GF-D8 (cell line): ENCODE measurements at places on chromosomes 6 and 20.

- no peak for DNase-seq
Measured at GRCh38 chr6:161169696-161170095, 104.2 kb downstream of the AGPAT4 start.

- no peak for DNase-seq
Measured at GRCh38 chr6:17477356-17477755, 84.0 kb downstream of the CAP2 start.

GRCh38 chr6:137722749-137723272, 144.2 kb upstream of the TNFAIP3 start:
- no peak for DNase-seq

- DNase-seq, result no peak
Measured at GRCh38 chr6:84501315-84501714, 263.1 kb downstream of the TBX18 start.

DNA sequence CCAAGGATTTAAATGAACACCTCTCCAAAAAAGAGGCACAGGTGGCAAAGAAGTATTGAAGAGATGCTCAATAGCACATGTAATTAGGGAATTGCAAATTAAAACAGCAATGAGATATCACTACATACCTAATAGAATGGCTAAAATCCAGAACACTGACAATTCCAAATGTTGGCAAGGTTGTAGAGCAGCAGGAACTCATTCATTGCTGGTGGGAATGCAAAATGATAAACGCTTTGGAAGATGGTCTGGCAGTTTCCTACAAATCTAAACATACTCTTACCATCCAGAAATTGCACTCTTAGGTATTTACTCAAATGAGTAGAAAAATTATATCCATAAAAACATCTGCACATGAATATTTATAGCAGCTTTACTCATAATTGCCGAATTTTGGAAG, 17.0 kb downstream of the CD93 start:
- no peak for DNase-seq

- DNase-seq, result peak; percentile 27
Measured at GRCh38 chr6:39302669-39303424, 11.4 kb downstream of the KCNK17 start.

GRCh38 chr6:32922083-32922482, 18.7 kb downstream of the HLA-DMB start:
- DNase-seq, result no peak

DNA sequence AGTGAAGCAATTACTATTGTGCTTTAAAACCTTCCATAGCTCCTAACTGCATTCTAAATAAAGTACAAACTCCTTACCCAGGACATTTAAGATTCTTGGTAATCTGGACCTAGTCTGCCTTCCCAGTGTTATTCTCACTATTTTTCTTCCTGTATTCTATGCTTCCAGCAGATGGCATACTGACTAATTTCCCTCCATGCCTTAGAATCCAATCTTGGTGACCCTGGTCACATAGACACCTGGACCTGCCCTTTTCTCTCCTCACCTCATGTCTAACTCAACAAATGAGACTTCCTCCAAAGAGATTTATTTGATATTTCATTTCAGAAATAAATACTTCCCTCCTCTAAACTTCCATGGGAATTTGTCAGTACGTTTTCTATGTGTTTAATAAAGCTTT, 25.8 kb downstream of the ROS1 start:
- DNase-seq, result no peak

DNA sequence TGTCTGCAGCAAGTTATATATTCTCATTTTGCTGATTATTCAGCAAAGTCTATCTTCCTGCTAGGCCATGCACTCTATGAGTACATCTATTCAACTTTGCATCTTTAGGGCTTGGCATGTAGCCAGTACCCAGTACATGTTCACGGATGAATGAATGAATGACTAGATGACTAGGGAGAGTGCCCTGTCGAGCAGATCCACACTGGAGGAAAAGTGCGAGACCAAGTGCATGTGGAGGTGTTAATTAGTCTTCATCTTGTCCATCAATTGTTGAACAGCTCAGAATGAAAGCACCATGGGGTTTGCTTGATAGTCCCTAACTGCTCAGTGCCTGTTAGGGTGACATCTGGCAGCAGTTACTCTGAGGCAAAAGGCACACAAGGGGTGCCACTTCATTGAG, 30.4 kb downstream of the TM9SF4 start:
- no peak for DNase-seq

- no peak for DNase-seq
Measured at GRCh38 chr6:111652156-111652555, 46.5 kb upstream of the TRAF3IP2 start.

DNA sequence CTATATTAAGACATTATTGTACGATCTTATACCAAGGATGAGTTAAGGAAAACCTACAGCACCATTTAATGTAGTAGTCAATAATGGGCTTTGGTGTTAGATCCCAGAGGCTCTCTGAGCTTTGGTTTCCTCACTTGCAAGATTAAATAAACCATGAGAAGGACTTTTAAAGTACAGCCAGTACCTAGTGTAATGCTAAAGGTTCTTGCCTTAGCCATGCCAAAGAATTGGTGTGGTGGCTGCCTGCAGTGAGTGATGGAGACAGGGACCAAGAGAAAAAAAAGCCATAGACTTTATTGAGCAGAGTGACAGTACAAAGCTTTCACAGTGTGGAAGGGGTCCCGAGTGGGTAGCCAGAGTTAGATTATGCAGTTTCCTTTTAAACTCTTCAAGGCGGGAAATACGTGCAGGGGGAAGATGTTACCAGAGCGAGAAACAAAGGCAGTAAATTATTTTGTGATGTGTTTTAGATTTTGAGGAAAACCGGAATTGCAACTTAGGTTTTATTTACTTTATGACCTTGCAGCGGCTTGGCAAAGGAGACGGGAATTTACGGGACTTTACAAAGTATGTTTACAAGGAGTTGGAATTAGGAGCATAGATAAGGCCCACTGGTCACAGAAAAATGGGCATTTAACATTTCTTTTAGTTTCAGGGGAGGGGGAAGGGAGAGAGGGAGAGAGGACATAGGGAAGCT, 100.4 kb downstream of the MYO6 start:
- no peak for DNase-seq

DNA sequence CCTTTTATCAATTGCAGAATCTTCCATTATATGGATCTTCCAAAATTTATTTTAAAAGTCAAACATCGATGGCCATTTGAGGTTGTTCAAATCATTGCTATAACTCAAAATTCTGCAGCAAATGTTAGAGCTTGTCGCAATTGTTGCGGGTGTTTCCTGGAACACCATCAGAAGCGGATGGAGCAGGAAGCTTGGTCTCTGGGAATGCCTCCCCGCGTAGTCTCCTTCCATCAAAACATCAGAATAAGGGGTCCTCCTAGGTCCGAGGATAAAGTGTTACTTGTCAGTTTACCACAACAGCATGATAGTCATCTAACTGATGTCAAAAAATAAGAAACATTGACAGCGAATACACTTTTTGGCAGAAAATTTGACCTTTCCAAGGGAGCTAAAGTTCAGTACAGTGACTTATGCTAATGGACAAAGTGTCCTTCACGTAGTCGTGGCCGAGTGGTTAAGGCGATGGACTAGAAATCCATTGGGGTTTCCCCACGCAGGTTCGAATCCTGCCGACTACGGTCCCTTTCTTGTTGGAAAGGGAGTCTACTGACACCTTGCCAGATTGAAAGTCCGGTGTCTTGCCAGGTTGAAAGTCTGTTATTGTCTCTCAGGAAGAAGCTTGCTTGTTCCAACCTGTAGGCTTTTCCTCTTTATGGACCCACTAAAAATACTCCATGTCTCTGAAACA, 59.0 kb upstream of the ZNF184 start:
- DNase-seq, result no peak

DNA sequence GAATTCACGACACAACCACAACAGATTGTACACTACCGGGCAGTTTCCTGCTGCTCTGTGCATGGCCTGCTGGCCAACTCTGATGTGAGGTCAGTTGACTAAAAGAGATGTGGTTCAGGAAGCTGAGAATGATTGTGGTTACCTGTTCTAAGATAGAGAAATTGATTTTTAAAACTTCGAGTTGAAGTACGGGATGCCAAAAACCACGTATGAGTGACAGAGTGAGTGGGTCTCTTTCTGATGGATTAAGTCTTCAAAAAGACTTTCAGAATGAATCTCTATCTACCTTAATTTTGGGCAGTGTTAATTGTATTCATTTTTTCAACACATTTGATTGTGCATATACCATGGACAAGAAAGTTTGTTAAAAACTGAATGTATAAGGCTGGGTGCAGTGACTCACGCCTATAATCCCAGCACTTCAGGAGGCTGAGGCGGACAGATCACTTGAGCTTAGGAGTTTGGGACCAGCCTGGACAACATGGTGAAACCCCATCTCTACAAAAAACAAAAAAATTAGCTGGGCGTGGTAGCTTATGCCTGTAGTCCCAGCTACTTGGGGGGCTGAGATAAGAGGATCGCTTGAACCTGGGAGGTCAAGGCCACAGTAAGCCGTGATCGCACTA, 121.2 kb downstream of the SGK1 start:
- DNase-seq, result no peak

- no peak for DNase-seq
Measured at GRCh38 chr20:56689852-56690485, 60.9 kb downstream of the TFAP2C start.

GRCh38 chr6:81736428-81736827, 16.1 kb downstream of the TENT5A start:
- no peak for DNase-seq

DNA sequence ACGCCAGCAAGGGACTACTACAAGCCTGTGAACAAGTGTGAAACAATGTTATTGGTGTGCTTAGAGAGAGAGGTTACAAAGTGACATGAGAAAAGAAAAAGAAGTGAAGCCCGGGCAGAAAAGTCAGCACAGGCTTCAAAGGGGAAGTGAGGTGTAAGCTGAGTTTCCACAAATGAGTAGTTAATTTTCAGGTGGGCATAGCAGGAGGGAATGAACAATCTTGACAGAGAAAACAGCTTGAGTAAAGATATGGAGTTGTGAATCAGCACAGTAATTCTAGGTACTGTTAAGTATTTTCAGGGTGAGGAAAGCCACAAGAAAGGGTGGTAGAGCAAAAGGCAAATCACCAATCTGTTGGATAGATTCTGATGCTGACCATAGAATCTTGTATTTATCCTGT, 4.3 kb downstream of the KCNQ5 start:
- DNase-seq, result no peak

- DNase-seq, result no peak
Measured at GRCh38 chr6:21710908-21711627, 117.5 kb downstream of the SOX4 start.

DNA sequence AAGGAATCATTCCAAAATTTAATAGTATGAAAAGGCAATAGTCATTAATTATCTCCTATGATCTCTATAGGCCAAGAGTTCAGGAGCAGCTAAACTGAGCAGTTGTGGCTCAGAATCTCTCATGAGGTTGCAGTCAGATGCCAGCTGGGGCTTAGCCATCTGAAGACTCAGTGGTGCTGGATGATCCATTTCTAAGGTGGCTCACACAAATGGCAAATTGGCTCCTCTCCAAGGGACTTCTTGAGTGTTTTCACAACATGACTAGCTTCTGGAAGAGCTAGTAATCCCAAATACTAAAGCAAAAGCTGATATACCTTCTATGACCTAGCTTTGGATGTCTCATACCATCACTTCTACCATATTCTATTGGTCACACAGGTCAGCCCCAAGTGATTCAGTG, 104.2 kb downstream of the HAO1 start:
- no peak for DNase-seq

- no peak for DNase-seq
Measured at GRCh38 chr20:13554076-13554475, 84.7 kb downstream of the TASP1 start.

GRCh38 chr20:1807394-1807793, 87.8 kb upstream of the SIRPA start:
- no peak for DNase-seq

DNA sequence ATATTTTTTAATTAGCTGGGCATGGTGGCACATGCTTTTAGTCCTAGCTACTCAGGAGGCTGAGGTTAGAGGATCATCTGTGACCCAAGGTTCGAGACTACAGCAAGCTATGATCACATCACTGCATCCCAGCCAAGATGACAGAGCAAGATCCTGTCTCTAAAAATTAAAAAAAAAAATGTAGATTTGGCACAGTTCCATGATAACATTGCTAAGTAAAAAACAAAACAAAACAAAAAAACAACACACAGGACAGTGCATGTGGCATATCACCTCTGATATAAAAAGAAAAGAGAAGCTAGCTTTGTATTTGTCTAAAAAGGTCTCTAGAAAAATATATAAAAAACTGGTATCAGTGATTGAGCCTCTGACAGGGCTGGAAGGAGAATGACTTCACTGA, 24.6 kb downstream of the RNF24 start:
- DNase-seq, result no peak

- no peak for DNase-seq
Measured at GRCh38 chr6:111648100-111648499, 42.4 kb upstream of the TRAF3IP2 start.

- no peak for DNase-seq
Measured at GRCh38 chr6:112287577-112288225, 33.3 kb upstream of the LAMA4 start.

DNA sequence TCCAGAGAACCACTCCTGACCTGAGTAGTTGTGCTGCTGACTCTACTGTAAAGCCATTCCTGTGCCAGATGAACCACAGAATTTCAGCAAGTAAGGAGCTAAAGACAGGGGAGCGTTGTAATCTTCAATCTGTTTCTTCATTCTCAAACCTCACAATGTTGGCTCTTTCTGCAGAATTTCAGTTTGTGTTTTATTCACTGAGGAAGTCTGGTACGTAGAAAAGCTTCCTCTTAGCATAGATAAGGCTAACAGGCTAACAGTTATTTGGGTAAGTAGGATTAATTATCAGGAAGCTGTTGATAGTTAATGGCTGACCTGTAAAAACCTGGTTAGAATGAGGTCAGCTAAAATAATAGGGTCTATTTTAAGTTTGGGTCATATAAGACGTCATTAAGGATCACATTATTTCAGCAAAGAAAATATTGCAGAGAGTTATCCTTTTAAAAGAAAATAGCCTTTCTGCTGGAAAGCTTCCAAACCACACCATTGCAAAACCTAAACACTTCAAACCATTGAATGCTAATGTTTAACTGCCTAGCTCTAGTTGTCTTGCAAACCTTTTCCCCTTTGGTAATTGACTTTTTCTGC, 14.1 kb upstream of the TENT5A start:
- peak; percentile 98 for DNase-seq

DNA sequence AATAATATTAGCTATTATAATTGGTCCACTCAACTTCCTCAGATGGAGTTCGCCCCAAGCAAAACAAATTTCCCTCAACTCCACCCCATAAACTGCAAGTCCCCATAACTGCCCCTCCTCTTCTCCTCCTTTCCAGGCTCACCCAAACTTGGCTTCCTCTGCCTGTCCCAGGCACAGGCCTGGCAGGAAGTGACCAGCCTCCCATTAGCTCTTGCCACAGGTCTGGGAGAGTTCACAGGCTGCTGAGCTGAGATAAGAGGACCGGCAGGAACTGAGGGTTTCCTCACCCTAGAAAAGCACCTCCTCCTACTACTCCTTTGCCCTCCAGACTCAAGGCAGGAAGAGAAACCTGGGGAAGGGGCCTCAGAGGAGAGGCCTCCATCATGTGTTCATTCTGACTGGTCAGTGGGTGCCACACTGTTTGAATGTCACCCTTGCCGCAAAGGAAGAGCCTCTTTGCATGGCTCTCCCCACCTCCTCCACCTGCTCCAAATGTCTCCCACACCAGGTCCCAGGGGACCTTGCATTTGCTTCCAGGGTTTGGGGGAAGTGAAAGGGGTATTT, 24.5 kb upstream of the SMIM29 start:
- DNase-seq, result peak; percentile 99
